GF-D8 (cell line): ENCODE measurements at places on chromosomes 12 and 14.

- DNase-seq = no peak
Observed at GRCh38 chr14:61632401-61632800, 62.9 kb upstream of the HIF1A start.

- DNase-seq = no peak
Observed at GRCh38 chr14:105398726-105399465, 558 bp downstream of the TEX22 start.

- DNase-seq = no peak
Observed at GRCh38 chr14:21136024-21136423, 19.8 kb downstream of the OR5AU1 start.

GRCh38 chr14:25026476-25027137, 23.3 kb downstream of the STXBP6 start:
- DNase-seq = no peak

GRCh38 chr14:95054346-95055280, 102.7 kb downstream of the DICER1 start:
- DNase-seq = no peak

- peak; percentile 77 for DNase-seq
Observed at GRCh38 chr14:102088012-102088792, 1.4 kb upstream of the HSP90AA1 start.

- DNase-seq = peak; percentile 61
Observed at GRCh38 chr12:109888179-109889020, 8.1 kb upstream of the GLTP start.
